NAMALWA (cell line): ENCODE measurements at places on chromosomes 3 and 15.

DNA sequence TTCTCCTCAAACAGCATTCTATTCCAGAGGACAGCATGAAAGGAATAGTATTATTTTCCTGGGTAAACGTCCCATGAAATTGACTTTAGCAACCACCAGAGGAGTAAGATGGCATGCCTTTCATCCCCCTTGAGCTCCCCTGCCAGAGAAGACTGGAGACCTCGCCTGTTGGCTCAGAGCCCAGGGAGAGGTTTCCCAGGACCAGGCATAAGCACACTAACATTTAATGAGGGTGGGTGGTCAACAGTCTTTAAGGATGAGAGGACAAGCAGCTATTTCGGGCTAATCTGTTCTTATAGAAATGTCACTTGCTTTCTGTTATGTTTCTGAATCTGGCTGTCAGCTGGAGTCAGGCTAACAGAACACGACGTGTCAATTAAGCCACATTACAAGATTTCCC is 390.5 kb downstream of the GABRG3 start:
- DNase-seq, result no peak

- DNase-seq, result no peak
Observed at GRCh38 chr3:54578417-54578816, 349.4 kb downstream of the LRTM1 start.

GRCh38 chr3:30655187-30655812 is 48.9 kb downstream of the TGFBR2 start:
- no peak for DNase-seq

GRCh38 chr15:99409560-99409959 is 156.2 kb upstream of the MEF2A start:
- no peak for DNase-seq

GRCh38 chr3:22922317-22922716 is 280.8 kb upstream of the UBE2E2 start:
- DNase-seq, result peak; percentile 61

DNA sequence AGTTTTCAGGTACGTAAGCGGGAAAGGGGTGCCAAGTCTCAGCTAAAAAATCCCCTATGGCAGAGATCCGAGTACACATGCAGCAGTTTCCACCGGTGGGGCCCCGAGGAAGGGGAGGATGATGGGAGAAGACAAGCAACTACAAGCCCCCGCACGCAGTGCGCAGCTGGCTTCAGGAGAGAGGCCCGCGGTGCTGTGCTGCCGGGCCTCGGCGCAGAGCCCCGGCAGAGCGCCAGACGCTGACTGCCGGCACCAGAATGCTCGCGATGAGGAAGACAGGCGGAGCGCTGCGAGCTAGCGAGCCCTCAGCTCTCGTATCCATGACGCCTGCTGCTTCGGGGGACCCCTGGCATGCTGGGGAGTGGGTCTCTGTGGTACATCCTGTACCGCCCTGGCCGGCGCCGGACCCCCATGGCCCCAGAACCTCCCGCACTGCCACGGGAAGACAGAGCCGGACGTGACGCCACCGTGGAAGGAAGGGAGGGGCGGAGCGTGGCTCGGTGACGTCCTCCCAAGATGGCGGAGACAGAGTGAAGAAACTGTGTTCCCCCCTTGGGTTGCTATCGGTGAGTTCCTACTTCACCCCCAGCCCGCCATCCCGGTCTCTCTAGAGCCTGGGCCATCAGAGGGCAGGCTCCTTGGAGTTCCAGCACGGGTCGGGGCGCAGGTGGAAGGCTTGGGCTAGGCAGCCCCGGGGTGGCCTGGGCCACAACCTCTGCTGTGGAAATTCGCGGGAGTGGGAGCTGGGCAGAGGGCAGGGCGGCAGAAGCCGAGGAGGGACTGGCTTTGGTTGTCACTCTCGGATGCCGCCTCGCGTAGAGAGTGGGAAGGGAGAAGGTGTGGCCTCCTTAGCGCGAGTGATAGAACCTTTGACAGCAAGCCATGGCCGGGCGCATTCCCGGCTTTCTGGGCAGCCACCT is at the start of gene MYNN:
MYNN (plus strand) TSS at position 500 of the 920 bp plus-strand sequence. CDS start 900 bp downstream, outside the sequence.
- DNase-seq, result peak; percentile 97

DNA sequence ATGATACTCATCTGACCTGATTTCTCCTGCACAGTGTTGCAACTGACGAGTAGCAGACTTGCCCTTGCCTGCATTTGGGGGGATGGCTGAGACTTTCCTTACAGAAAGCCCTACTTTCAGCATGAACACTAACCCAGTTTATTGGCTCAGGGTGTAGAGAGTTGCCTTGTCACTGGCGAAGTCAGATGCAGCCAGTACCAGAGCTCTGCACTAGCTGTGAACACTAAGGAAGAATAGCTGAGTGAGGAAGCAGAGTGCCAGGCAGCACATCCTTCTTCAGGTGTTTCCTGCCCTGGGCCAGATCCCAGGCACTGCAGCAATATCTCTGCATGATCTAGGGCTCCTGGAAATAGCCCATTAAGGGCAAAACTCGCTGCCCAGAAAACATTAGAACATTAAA is 154.0 kb upstream of the SYNPR start:
- no peak for DNase-seq

- no peak for DNase-seq
Observed at GRCh38 chr3:53242155-53242554, 13.7 kb downstream of the TKT start.

GRCh38 chr15:60704129-60704528 is 225.2 kb upstream of the ICE2 start:
- DNase-seq, result no peak

GRCh38 chr15:34019369-34019990 is 19.5 kb downstream of the AVEN start:
- no peak for DNase-seq

DNA sequence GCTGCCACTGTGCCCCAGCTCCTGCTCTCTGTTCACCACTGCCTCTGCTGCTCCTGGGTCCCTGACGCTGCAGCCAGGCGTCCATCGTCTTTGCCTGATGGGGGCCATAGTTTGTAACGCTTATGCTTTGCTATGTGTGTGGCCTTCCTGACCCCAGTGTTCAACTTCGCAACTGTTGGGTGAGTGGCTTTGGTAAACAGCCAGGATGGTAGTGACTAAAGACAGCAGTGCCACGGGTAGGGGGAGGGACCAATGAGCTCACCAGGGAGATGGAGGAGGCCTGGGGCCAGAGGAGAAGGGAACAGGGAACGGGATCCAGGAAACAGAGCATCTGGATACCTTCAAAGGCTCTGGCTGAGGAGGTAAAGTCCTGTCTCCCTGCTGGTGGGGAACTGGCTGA is 75.9 kb upstream of the ALDH1L1 start:
- no peak for DNase-seq

GRCh38 chr3:136734382-136735070 is 17.7 kb downstream of the STAG1 start:
- DNase-seq, result peak; percentile 32

DNA sequence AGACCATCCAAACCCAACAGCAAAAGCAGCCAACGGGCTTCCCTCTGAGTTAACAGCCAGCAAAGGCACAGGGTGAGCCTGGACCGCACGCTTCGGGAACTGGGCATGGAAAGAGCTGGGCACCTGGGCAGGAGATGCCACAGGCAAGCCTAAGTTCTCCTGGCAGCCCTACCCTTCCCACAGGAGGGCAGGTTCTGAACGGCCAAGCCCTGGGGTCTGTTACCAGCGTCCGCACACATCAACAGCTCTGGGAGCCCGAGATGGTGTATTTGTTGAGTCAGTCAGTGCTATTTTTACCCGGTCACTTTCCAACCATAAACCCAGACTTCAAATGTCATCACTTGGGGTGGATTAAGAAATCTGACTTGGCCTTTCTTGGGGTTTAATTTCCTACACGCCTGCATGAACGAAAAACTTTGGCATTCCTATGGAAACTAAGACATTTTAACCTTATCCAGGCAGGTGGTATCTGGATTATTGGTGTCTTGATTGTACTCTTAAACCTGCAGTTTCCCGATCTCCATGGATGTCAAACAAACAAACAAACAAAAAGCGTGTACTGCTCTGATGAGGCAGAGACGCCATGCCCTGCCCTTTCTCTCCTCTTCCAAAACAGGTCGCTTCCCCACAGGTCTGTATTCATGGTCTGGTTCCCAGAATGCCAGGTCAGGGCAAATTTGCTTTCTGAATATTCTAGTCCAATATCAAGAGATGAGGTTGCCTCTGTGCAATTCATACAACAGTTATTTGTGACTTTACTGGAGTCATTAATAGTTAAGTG is 99.7 kb downstream of the XXYLT1 start:
- no peak for DNase-seq

- no peak for DNase-seq
Observed at GRCh38 chr3:119492128-119492527, 6.2 kb upstream of the TIMMDC1 start.

DNA sequence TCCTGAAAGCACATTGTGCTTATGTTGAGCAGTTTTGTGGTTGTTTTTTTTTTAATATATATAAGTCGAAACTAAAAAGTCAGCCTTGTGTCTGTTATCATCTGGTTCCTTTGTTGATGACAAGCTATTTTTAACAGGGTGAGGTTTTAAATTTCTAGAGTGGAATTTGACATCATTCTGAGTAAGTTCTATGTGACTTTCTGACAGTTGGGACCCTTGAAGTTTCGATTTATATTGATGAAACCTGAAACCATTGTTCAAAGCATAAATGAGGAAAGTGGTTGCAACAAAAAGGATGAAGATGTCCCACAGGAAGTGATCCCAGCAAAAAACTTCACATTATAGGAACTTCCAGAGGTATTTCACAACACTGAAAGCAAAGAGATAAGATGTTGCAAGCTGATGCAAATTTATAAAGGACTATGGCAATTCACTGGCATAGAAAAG is 94.0 kb downstream of the CYP19A1 start:
- DNase-seq, result no peak

GRCh38 chr3:196619223-196619622 is 20.3 kb upstream of the NRROS start:
- DNase-seq, result no peak

DNA sequence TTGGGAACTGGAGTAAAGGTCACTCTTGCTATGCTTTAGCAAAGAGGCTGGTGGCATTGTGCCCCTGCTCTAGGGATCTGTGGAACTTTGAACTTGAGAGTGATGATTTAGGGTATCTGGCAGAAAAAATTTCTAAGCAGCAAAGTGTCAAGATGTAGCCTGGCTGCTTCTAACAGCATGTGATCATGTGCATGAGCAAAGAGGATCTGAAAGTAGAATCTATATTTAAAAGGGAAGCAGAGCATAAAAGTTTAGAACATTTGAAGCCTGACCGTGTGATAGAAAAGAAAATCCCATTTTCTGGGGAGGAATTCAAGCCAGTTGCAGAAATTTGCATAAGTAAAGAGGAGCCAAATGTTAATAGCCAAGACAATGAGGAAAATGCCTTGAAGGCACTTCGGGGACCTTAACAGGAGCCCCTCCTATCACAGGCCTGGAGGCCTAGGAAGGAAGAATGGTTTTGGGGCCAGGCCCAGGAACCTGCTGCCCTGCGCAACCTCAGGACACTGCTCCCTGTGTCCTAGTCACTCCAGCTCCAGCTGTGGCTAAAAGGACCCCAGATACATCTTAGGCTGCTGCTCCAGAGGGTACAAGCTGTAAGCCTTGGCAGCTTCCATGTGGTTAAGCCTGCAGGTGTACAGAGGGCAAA is 212.2 kb upstream of the LINGO1 start:
- peak; percentile 42 for DNase-seq

DNA sequence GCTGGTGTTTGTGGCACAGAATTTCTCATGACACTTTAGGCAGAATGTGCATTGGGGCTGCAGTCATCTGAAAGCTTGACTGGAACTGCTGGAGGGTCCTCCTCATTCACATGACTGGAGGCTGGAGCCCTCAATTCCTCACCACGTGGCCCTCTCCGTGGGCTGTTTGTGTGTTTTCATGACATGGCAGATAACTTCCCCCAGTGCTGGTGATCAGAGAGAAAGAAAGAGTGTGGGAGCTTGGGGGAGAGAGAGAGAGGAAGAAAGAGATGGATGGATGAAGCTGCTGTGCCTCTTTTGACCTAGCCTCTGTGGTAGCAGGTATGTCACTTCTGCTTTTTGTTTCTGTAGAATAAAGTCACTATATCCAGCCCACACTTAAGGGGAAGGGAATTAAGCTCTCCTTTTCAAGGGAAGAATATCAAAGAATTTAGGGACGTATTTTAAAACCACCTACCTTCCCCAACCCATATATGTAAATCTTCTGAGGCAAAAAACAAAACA is 169.6 kb upstream of the IL12A start:
- DNase-seq, result no peak

DNA sequence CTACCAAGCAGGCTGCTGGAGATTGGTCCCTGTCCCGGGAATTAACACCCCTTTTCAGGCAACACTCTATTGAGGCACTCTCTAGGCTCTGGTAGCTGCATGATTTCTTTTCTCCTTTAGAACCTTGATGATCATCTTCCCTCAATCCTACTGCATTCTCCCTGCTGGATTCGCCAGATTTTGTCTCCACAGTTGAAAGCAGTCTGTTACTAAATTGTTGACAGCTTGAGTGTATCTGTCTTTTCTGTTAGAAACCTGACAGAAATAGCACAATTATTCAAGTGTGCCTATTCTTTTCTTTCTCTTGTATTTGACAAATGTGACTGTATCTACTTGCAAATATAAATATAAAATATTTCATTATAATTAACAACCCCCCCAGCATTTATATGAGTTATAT is 830.8 kb upstream of the CADM2 start:
- no peak for DNase-seq

DNA sequence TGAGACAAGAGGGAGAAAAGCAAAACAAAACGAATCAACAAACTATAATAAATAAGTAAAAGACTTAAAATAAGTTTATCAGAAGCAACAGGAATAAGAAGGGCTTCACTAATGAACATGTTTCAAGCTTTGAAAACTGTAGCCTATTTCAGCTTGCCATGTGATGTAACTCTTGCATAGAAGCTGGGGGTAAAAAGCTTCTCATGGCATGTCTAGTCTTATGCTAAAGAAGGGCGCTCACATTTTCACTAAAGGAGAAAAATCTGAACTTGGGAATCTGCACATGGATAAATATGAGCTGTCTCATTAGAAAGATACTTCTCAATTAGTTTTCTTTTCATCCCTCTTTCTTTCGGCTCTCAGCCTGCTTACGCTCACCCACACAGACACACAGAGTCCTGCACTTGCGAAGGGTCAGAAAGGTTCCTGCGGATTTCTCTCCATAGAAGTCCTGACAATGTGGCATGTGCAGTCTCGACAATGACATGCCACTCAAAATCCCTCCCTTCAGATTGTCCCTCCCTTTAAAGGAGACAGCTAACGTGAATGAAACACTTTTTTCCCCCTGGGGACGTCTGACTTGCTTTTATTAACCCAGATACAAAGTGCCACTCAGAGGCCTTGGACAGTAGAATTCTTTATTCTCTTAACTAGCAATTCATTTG is 568.9 kb upstream of the NR2F2 start:
- DNase-seq, result no peak

- DNase-seq, result no peak
Observed at GRCh38 chr3:170614214-170614966, 28.5 kb upstream of the SLC7A14 start.

- no peak for DNase-seq
Observed at GRCh38 chr3:157574531-157574930, 71.3 kb upstream of the VEPH1 start.
